ENCODE measurements at places on chromosomes 3 and 15.

DNA sequence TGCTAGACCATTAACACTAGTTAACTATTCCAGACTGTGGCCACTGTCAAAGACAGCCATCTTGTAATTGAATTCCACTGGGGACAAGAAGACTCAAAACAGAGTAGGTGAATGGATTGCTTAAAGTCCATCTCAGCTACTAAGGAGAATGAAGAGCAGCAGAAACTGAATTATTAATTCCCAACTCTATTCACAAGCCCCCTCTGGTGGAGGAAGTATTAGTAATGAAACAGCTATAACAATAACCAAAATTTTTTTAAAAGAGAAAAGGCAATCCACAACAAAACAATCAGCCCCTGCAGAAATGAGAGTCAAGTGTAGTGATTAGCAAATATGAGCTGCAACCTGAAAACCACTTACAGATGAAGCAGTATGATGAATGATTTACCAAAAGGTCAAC, 302.8 kb downstream of the FHIT start:
- DNase-seq, result no peak

DNA sequence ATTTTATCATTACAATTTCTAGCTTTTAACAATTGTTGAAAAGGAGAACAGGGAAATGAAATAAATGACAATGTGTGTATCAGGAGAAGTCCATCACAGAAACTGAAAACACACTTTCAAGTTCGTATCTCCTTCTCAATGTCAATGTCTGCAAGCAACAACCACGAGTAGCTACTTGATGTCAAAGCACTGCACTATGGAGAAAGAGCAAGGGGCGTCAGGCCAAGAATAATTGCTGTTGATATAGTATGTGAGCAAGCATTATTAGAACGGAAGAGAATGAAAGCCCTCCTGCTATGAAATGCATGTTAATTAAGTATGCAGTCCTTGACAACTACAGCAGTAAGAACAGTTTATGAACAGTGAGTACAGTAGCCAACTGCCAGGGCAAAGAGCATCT, 1250.1 kb downstream of the ZPLD1 start:
- DNase-seq, result no peak

GRCh38 chr3:6551165-6551564, 309.8 kb upstream of the GRM7 start:
- DNase-seq, result no peak

- DNase-seq, result no peak
These were observed 133.8 kb downstream of the SPATA16 start for GRCh38 chr3:173007079-173007723.

DNA sequence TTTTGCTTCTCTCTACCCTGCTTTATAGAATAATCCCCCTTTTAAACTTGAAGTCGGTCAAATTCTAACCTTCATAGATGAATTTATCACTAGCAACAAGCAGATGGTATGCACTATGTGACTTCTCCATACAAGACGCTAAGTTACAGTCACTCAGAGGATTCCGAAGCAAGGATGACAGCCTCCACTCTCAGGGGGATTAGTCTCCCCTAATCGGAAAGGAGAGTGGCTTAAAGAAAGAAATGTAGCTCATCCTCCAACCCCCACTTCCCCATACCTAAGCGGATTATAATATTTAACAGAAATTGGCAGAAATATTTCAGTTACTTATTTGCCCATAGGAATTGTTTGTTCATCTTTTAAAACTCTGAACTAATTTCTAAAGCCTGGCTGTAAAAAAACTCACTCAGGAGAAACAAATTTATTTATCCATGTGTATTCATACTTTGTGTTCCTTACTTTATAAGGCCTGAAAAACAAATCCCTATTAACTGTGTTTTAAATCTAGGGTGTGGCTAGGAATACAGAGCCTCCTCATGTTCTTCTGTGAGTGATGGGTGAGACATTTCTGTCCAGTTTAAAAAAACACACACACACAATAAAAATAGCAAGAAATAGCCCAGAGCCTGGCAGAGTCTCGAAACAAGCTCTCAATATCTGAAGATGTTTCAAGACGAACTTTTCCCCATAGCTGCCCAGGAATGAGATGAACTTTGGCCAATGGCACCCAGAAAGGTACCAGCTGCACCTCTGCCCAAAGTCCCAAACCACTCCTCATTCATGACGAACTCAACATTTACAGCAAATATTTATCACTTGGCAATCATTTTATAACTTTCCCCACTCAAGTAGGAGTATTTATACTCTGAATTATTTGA, 18.7 kb downstream of the SIAH2 start:
- DNase-seq, result no peak

DNA sequence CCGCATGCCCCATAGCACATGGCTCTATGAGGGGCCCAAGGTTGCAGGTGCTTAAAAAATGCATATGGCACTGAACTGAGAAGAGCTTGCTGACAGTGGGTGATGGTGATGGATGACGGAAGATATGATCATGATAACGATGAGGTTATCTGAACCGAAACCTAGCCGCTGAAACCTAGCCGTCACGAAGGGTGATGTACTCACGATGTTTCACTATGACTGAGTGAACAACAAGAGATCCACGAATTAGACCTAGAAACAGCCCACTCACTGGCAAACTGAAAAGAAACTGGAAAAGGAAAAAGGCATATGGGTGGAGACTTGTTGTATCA, 57.6 kb upstream of the BCL6 start:
- DNase-seq, result peak; percentile 68
